Hematopoietic multipotent progenitor cell (in vitro differentiated cells): ENCODE measurements at places on chromosomes 3 and 15.

DNA sequence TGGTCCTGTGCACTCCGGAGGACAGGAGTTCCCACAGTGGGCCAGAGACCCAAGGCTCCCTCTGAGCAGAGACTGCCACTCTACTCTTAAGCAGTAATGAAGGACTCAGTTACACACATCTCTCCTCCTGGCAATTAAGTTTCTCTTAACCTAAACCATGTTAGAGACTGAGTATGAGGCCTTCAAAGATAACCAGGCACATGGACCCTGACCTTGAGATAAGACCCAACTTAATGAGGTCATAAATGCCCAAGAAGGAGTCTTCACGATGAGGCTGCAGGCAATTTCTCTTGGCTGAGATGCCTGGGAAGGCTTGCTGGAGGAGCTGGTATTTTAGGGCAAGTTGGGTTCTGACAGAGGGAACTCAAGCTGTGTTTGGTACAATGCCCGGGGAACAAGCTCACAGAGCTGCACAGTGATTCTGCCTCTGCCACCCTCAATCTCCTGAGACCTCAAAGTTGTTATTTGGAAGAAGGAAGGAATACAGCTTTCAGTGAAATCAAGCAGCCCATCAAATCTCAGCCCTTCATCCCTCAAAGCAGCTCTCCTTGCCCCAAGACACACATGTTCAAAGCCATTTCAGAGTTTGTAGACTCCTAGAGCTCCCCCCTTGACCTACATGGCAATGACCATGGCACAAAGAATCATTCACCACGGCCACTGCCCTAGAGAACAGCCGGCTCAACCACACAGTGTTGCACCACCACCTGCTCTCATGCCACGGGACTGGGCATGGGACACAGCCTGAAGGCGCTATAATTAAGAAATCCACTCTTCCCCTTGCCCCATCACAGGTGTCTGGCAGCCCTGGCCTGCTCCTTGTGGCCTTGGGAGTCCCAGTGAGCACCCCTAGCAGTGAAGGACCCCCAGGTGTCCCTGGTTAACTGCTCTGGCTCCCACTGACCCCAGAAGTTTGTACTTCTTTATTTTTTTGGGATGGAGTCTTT is 7.1 kb downstream of the RMDN3 start:
- DNase-seq, result no peak

- no peak for DNase-seq
These were observed 1.6 kb upstream of the PPM1L start for GRCh38 chr3:160754371-160754854.

DNA sequence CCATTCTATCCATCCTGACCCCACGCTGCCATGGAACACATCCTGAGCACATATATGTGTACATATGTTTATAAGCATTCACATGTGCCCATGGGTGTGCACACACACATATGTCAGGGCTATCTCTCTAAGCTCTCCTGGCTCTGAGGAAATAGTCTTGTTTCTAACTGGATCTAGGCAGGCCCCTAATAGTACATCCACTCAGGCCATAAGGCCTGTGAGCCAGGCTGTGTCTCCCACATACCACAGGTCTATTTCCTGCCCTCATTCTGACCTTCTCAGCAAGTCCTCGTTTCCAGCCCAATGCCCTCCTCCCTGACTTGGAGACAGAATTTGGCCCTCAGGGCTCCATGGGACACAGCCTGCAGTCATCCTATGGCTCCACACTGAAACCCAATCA is 284.8 kb upstream of the CTNNB1 start:
- DNase-seq, result no peak

GRCh38 chr15:75204340-75205063 is 2.8 kb downstream of the C15orf39 start:
- DNase-seq, result peak; percentile 93

DNA sequence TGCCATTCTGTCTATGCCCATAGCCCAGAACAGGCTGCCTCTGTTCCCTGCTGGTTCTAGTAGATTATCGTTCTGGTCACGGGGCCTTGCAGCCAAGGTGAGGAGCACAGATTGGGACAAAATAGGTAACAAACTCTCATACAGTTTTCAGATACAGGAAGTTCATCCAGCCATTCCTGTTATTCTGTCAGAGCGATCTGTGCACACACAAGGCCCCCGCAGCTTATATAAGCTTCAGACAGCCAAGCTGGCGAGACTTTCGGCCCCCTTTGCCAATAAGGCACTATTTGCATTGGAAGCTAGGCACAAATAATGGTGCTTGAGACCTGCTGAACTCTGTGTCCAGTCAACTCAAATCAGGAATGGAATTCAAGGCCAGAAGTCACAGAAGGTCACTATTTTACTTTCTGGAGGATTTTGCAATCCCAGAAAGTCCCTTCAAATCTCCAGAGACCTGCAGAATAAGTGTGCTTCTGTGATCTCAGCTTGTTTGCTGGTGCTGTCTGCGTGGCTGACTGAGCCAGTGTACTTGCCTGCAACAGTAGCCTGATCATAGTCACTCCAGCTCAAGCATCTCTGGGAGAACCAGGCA is 69.4 kb downstream of the BFSP2 start:
- no peak for DNase-seq

DNA sequence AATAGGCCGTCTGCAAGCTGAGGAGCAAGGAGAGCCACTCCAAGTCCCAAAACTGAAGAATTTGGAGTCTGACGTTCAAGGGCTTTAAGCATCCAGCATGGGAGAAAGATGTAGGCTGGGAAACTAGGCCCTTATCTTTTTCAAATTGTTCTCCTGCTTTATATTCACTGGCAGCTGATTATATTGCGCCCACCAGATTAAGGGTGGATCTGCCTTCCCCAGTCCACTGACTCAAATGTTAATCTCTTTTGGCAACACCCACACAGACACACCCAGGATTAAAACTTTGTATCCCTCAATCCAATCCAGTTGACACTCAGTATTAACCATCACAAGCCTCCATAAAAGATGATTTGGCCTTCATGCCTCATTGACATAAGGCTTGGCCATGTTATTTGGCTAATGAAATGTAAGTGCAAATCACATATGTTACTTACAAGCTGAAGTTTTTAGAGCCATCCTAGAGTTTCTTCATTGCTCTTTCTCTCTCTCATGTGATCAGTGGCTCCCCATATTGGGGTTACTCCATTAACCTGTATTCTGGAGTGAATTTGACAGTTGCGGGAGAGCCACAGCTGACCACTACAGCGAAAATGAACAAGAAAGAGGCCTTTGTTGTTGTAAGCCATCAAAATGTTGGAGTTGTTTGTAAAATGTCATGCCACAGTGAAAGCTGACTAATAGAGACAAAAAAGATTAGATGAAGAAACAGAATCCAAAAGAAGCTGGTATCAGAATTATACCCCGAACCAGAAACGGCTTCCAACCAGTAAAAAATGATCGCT is 61.7 kb downstream of the GBE1 start:
- no peak for DNase-seq

GRCh38 chr3:133135306-133135705 is 97.1 kb downstream of the TMEM108 start:
- no peak for DNase-seq

GRCh38 chr15:95451938-95452337 is 878.6 kb upstream of the NR2F2 start:
- no peak for DNase-seq

- no peak for DNase-seq
These were observed 15.6 kb upstream of the DAG1 start for GRCh38 chr3:49454458-49454857.

DNA sequence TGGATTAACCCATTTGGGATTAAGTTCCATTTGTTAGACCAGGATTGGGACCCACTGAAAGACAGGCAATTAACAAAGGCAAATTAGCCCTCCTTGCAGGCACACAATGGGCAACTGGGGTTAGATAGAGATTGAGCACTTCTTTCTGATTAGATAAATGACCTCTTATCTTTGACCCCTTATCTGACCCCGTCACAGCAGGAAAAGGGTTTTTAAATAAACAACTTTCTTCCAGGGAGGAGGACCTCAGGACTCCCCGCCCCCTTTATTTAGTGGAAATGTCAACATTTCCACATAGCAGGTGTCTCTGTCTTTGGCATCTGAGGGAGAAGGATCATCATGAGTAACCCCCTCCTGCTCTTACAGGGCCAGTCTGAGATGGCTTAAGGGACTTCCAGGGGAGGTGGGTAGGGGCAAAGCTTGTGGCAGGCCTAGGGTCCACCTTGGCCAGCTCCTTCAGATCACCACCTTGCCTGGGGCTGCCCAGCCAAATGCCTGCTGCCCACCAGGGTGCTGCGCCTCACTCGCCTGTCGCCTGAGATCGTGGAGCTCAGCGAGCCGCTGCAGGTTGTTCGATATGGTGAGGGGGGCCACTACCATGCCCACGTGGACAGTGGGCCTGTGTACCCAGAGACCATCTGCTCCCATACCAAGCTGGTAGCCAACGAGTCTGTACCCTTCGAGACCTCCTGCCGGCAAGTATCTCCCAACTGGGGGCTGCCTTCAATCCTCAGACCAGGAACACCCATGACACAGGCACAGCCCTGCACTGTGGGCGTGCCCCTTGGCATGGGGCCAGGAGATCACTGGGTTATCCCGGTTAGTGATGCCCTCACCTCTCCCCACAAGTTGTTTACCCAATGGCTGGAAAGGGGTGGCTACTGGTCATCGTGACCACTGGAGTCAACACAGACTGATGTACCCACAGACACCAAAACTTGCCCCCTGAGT is 2.6 kb upstream of the WDR6 start:
- no peak for DNase-seq

DNA sequence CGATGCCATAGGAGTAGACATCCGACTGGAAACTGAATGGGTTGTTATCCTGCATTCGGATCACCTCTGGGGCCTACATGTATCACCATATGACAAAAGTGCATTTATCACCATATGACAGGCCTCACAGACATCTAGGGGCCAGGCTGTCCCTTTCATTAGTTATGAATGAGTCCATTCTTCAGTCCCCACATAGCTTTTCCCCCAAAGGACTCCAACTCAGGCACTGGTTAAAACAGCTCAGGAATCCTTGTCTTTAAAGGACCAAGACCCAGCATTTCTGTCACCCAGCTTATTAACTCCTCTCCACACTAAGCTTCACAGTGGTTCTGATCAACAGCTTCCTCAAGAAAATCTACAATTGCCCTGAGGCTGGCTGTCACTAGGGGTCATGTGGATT is 28.3 kb downstream of the MKRN2 start:
- no peak for DNase-seq

DNA sequence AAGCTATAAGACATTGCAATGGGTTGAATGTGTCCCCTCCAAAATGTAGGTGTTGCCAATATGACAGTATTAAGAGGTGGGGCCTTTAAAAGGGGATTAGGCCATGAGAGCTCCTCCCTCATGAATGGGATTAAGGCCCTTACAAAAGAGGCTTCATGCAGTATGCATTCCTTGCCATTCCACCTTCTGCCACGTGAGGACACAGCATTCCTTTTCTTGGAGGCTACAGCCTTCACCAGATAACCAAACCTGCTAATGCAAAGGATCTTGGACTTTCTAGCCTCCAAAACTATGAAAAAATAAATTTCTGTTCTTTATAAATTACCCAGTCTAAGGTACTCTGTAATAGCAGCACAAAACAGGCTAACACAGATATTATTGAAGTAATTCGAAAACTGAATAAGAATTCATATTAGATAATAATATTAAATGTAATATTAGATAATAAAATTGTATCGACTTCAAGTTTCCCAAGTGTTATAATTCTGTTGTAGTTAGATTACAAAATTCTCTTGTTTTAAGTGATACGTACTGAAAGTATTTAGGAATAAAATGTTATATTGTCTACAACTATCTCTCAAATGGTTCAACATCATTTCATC is 29.4 kb upstream of the ATP8B4 start:
- no peak for DNase-seq

DNA sequence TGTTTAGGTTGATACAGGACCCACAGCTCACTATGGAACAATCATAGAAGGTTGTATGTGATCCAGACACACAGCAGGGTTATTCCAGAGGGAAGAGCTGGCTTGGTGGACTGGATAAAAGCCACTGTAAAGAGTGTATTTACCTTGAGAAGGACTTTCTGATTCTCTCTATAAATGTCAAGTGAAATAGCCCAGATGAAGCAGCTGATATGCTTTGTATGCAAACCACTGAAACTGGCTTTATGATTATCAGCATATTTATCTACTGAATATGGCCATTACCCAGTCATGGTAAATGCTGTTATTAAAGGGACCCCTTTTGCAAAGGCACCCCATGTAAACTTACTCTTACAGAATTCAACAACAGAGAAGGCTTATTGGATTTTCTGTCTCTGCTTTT is 28.1 kb downstream of the C3orf80 start:
- DNase-seq, result no peak

DNA sequence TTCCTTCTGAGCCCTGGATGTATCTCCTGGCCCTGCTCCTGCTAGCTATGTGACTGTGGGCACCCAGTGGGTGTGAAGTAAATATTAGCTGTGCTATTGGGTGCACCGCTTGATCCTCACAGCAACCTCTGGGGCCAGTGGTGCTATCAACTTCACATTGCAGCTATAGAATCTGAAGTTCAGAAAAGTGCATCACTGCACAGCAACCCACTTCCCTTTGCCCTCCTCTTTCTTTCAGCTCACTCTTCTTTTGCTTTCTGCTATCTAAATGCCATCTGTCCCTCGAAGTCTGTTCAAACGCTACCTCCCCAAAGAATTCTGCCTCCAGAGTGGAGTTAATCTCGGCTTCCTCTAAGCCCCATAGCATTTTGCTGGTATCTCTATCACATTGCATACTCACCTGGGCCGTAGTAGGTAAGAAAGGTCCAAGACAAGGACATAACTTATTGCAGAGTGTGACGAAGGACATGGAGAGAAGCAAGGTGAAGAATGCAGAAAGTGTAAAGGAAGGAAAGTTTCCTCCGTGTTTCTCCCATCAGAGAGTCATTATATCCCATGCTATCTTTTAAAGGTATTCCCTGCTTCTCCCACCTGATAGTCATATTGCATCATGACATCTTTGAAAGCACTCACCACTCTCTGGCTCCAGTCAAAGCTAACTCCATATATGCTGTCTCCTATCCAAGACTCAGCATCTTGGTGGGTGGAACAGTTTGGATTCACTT is 57.1 kb upstream of the BCL6 start:
- no peak for DNase-seq

- DNase-seq, result no peak
These were observed 38.4 kb upstream of the UBL7 start for GRCh38 chr15:74499366-74499765.

GRCh38 chr3:173275740-173276139 is 121.8 kb upstream of the NLGN1 start:
- DNase-seq, result no peak

GRCh38 chr3:108091498-108092250 is 843 bp upstream of the CD47 start:
- DNase-seq, result peak; percentile 20

DNA sequence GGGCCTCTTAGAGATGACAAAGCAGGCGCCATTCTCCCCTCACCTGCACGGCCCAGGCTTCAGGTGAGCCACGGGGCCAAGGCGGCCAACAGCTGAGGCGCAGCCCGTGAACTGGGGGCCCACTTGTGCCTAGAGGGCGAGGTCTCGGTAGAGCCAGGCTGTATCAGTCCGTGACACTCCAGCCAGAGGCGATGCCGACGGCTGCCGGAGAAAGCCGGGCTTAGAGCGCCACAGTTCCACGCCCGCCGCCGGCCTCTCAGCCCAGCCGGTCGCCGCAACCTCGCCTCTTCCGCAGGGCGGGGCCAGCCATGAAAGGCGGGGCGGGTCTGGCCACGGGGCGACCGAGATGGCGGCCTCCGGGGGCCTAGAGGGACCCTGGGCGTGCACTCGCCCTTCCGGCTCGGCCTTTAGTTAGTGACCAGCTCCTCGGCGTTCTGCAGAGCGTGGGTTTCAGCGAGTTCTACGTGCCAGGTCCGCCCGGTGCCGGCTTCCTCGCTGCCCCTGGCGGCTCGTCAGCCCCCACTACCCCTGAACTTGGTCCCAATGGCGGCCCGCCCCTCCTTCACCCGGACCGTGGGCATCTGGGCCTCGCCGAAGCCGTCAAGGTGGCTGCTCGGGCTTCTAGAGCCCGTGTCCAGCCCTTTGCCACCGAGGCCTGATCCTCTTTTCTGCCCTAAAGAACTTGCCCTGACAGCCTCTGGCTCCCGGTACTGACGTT is at the start of gene ZNF621:
TSS of gene ZNF621 (plus strand) at position 393 of the 718 bp plus-strand sequence. CDS start 881 bp downstream, outside the sequence.
- peak; percentile 78 for DNase-seq
